ENCODE measurements at places on chromosomes 2 and 18.

DNA sequence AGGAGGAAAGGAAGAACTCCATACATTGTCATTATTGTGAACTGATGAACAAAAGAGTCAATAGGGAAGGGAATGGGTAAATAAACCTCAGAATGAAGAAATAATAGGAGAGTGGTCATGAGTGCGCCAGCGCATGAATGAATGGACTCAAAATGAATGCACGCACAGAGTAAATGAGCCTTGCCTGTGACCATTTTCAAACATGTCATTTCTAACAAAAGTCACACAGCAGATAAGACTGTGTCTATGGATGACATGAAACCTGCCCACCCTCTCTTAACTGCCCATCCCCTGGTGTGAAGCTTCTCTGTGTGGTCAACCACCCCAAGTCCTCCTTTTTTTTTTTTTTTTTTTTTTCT lies 121.1 kb upstream of the TEX51 start:
- DNase-seq: no peak

DNA sequence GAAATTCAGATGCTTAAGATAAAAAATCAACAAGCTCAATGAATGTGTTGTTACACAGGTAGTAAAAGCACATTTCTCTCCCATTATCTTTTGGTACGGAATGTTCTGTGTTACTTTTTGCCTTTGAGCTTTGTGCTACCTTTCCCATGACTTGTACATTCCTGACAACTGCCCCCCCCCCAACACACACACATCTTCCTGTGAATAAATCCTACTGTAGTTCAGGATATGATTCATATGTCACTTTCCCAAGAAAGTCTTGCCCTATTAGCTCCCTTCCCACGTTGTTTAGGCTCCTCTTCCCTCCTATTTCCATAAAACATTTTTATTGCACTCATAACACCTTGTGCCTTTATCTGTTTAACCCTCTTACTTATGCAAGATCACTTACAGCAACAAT lies 442.6 kb upstream of the LRATD1 start:
- DNase-seq: no peak

DNA sequence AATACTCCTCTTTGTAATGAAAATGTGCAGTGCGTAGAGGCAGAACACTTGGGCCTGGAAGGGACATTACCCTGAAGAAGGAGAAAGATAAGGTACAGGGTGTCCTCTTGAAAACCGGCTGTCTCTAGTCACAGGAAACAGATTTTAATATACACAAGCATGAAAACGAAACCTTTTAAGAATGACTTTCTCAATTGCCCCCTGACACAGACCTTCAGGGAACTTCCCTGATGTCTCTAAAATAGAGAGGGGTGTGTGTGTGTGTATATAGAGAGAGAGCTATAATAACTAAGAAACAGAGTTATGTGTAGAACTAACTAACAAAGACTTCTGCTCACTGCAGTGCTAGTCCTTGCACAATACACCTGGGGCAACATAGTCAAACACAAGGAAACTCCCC lies 780.0 kb downstream of the CNTNAP5 start:
- DNase-seq: no peak

GRCh38 chr2:188364033-188364630 lies 72.5 kb downstream of the GULP1 start:
- no peak for DNase-seq

DNA sequence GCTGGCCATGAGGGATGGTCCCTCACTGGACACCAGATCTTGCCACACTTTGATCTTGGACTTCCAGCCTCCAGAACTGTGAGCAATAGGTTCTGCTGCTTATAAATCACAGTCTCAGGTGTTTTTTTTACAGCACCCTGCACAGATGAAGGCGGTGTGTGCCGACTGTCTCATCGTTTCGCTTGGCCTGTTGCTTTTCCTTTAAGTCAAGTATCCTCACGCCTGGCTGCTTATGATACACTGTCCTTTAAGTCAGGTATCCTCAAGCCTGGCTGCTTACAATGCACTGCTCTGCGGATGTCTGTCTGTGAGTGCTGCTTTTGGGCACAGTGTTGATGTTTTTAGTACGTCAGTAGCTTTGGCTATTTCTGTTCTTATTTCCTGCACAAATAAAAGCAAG lies 40.3 kb downstream of the SALL3 start:
- DNase-seq: no peak
